ENCODE measurements at places on chromosomes 6 and 20.

- no peak for DNase-seq
Measured at GRCh38 chr6:164415832-164416563, 893.4 kb downstream of the C6orf118 start.

DNA sequence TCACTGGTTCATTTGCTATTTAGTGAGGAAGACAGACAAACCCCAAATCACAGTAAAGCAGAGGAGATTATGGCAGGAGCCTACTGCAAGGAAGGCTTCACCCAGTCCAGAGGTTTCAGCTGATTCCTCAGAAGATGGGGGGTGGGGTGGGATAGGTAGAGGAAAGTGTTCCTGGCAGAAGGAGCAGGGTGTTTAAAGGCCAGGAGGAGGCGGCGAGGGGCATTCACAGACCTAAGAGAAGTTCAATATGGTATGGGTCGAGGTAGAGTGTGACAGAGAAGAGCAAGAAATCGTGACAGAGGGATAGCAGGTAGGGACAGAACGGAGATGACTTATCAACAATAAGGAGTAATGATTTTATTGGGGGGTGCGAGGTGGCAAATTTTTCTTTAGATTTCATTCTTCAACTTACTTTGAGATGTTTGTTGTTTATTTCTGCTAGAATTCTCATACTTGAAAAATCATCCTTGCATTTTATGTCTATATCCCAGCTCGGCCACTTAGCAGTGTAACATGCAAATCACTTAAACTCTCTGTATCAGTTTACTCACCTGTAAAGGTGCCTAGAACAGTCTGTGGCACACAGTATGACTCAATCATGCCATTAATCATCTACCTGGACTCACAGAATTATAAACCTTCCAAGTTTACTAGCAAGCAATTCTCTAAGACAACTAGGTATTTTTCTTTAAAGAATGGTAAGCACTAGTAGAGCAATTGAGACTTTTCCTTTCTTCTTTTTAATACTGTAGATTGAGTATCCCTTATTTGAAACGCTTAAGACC lies 176.7 kb downstream of the REV3L start:
- DNase-seq: no peak

- DNase-seq: no peak
Measured at GRCh38 chr6:28696167-28696566, 170.5 kb downstream of the GPX5 start.

- no peak for DNase-seq
Measured at GRCh38 chr20:34345402-34345736, 17.7 kb upstream of the ITCH start.

All from CMK (cell line).